ENCODE measurements at places on chromosomes 11 and 22. TPM values are rescaled to one million over a fixed set of nuclear protein-coding genes. Genes with fewer than 3 reads are reported as not detected.

Gene LARGE1
- 9.1 TPM for total RNA-seq

Gene PDGFB
- 0.18 TPM for total RNA-seq

Gene MIF
- total RNA-seq, result 224 TPM

Gene MAPK1
- 55.2 TPM for total RNA-seq

Gene CBLIF
- not detected for total RNA-seq

Gene NRXN2
- 20.9 TPM for total RNA-seq

Gene SLC17A6
- not detected for total RNA-seq

Gene TTLL8
- not detected for total RNA-seq

Gene OR2D2
- not detected for total RNA-seq

Gene OR4A5
- total RNA-seq, result not detected

Gene VSIG2
- not detected for total RNA-seq

Gene DHCR7
- total RNA-seq, result 34.9 TPM

Gene RNF215
- total RNA-seq, result 9.8 TPM

Gene YAP1
- total RNA-seq, result 35.5 TPM

Gene PKP3
- 7.3 TPM for total RNA-seq

Gene HTR3A
- not detected for total RNA-seq

Gene INS
- not detected for total RNA-seq

Gene C11orf91
- total RNA-seq, result not detected

Gene UPK3A
- total RNA-seq, result not detected

Gene GVQW3
- total RNA-seq, result 0.34 TPM

Gene TRIM29
- not detected for total RNA-seq

Gene TSGA10IP
- total RNA-seq, result not detected

Gene SPATA19
- not detected for total RNA-seq

Gene WEE1
- total RNA-seq, result 64.0 TPM

Gene PANX3
- not detected for total RNA-seq

Gene C22orf31
- total RNA-seq, result not detected

Gene IGSF9B
- total RNA-seq, result 1.3 TPM

Gene MMP27
- not detected for total RNA-seq

Gene KRTAP5-8
- total RNA-seq, result not detected

Gene GRK2
- 54.1 TPM for total RNA-seq

Gene TMEM41B
- total RNA-seq, result 28.2 TPM

All from Daoy (cell line).